ENCODE measurements at places on chromosomes 4 and X. TPM values are rescaled to one million over a fixed set of nuclear protein-coding genes. Genes with fewer than 3 reads are reported as not detected.

The TRIM75 gene
- not detected for total RNA-seq

The EXOC1L gene
- total RNA-seq: not detected

The F8A1 gene
- 6.1 TPM for total RNA-seq

The DCAF12L1 gene
- total RNA-seq: 0.07 TPM

The SSX4B gene
- total RNA-seq: not detected

The SPINK2 gene
- not detected for total RNA-seq

The ADH7 gene
- total RNA-seq: not detected

The EPGN gene
- total RNA-seq: not detected

Data from mammary microvascular endothelial cell (primary cell).